Kidney (tissue), 22 donors: ENCODE measurements at places on chromosomes 11 and 22. TPM values are rescaled to one million over a fixed set of nuclear protein-coding genes. Genes with fewer than 3 reads are reported as not detected.

DNA sequence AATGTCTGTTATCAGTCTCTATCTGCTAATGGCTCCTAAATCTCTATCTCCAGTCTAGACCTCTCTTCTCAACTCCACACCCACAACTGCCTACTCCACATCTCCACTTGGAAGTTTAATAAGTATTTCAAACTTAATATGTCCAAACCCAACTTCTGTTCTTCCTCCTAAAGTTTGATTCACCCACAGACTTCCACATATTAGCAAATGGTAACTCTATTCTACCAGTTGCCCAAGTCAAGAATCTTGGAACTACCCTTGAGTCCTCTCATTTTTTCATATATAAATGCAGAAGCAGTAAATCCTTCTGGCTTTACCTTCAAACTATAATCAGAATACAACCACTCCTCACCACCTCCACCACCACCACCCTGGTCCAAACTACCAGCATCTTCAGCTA lies 6.7 kb upstream of the JAML start:
- DNase-seq, result no peak

LRRC56 gene
- total RNA-seq, result 7.7 TPM

DDX25 gene
- total RNA-seq, result 1.1 TPM

- peak; percentile 86 for DNase-seq
Observed at GRCh38 chr11:45665206-45665932, at the start of gene CHST1. Gene CHST1 (minus strand): TSS chr11:45665622. CDS start chr11:45650923, 14,699 bp downstream.

DNA sequence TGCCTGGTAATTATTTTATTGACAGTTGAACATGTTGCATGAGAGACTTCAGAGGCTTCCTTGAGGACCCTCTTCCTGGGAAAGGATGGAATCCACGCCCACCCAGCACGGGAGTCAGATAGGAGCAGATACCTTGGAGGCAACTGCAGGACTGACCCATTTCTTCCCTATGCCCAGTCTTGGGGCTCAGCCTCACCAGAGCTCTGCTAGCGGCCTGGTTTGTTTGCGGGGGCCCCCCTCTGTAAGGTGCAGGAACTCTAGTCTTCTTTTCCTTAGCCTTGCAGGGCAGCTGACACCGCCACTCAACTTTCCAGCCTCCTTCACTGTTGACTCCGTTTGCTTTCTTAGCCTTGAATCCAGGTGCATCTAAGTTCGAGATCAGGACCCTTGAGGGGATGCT lies 1032.8 kb downstream of the BRD1 start:
- no peak for DNase-seq

- DNase-seq, result peak; percentile 42
Observed at GRCh38 chr11:2089536-2090165, 49.5 kb downstream of the IGF2 start.

DNA sequence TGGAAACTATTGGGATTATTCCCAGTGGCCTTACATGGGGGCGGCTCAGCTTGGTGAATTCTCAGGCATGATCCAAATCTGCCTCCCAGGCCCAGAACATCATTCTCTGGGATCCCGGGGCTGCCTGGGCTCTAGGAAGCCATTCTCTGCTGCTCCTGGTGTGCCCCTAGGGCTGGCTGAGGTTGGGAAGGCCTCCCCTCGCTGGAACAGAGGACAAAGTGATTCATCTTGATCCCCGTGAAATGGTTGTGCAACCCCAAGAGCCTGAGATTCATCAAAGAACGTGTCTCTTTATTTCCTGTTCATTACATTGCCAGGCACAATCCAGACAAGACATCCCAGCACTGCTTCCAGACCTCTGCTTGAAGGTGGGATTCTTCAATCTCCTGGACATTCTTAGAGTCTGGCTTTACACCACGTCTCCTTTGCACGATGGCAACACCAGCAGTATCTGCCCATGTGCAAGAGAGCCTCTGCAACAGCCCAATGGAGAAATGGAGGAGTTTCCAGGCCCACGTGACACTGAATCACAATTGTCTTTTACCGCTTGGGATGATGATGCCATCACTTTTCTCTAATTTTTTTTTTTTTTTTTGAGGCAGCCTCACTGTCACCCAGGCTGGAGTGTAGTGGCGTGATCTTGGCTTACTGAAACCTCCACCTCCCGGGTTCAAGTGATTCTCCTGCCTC lies 52.3 kb downstream of the TST start:
- DNase-seq, result no peak

TRPM5 gene
- 0.25 TPM for total RNA-seq

DNA sequence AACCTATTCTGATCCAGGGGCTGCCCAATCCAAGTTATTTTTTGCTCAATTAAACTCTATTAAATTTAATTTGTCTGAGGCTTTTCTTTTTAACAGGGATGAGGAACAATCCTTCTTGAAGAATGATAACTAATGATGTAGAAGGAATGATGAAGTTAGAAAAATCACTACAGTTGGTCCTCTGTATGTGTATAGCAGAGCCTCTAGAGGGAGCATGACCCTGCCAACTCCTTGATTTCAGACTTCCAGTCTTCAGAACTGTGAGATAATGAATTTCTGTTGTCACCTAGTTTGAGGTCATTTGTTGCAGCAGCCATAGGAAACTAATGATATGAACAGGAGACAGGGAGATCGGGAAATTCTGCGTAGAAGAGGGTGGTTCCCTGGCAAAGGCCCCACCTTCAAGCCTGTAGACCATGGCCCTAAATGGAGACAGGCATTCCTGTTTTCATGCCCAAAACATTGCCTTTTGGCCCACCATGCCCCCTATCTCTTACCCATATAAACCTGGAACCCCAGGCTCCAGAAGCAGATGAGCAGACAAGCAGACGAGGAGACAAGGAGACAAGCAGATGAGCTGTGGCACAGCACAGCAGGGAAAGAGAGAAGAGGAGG lies 7.7 kb upstream of the QSER1 start:
- DNase-seq, result no peak

- DNase-seq, result no peak
Observed at GRCh38 chr22:32569956-32570355, 95.3 kb downstream of the FBXO7 start.

DNA sequence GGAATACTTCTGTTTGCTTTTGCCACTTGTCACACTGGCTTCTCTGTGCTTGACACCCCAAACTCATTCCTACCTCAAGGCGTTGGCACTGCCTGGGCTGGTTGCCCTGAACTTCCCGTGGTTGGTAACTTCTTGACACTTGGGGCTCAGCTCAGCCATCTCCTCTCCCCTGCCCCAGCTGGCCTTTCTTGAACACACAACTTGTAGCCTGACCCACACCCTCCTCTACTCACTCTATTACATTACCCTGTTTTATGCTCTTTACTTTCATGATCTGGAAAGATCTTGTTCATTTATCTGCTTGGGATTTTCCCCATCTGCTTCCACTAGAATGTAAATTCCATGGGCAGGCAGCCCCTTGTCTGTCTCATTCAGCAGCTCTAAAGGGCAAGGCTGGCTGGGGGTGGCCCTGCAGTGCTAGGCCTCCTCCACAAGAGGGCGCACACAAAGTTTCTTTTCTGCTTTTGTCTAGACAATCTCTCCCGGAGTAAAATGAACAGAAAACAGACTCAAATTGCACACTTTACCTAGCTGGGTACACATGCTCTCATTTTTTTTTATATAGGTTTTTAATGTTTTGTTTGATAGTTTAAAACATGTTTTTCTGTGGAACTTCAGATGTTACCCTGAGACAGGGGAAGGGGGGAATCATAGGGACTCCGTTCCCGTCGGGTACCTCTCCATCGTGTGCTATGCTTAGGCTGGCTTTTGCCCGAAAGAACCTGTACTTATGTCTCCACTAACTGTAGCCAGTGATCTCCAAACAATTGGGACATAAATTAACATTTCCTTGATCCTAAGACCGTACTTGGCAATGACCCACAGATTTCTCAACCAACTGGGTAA lies 16.4 kb upstream of the MRGPRX2 start:
- DNase-seq, result peak; percentile 77

- DNase-seq, result no peak
Observed at GRCh38 chr11:27239305-27239942, 123.6 kb downstream of the CCDC34 start.
